ENCODE measurements at places on chromosomes 1 and 21. TPM values are rescaled to one million over a fixed set of nuclear protein-coding genes. Genes with fewer than 3 reads are reported as not detected.

The BRDT gene
- not detected for total RNA-seq

The IL23R gene
- not detected for total RNA-seq

The USF1 gene
- 68.9 TPM for total RNA-seq

The TMCO2 gene
- not detected for total RNA-seq

The TCP10L gene
- 0.99 TPM for total RNA-seq

The OR6N1 gene
- not detected for total RNA-seq

The PIK3R3 gene
- total RNA-seq: 13.6 TPM

The CLIC4 gene
- 281 TPM for total RNA-seq

The CRYAA gene
- not detected for total RNA-seq

The PLEKHN1 gene
- 1.5 TPM for total RNA-seq

The C1orf226 gene
- 18.8 TPM for total RNA-seq

The EIF4G3 gene
- 67.5 TPM for total RNA-seq

The KRTCAP2 gene
- 146 TPM for total RNA-seq

The WDTC1 gene
- total RNA-seq: 17.5 TPM

The CSF3R gene
- not detected for total RNA-seq

The PEAR1 gene
- 0.82 TPM for total RNA-seq

The RNU1-1 gene
- 1,303 TPM for total RNA-seq

The PLA2G2D gene
- not detected for total RNA-seq

The SH2D1B gene
- total RNA-seq: not detected

The OR14I1 gene
- total RNA-seq: not detected
